ENCODE measurements at places on chromosomes 1 and 21.
A peak's percentile ranks its signal among the peaks of the same experiment; 100 is the strongest.

DNA sequence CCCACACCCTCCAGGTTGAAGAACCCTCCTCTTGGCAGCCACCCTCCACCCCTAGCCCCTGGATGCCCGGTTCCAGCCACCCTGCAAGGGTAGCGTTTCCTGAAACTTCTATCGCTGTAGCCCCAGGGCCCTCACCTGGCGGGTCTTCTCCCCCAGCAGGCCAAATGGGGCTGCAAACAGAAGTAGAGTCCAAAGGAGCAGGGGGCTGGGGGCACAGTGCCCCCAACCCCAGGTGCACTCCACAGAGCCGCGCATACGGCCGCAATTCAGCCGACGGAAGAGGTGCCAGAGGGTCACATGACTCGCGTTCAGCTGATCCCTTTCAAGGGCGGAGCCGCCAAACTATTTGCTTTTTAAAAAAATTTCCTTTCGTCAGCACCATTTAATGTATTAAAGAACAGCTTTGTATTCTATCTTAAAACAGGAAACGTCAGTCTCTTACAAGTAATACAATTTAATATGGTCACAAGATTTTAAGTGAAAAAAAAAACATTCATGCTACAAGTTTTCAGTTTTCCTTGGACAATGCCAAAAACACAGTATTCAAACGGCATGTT lies at the start of gene GLMP:
Gene GLMP, minus strand, starts transcription at position 289 of the 557 bp plus-strand sequence. Its CDS starts 34 bp downstream, at position 255.
- peak; percentile 64 for DNase-seq

- DNase-seq = no peak
Measured at GRCh38 chr1:202689493-202690342, 20.5 kb downstream of the SYT2 start.

DNA sequence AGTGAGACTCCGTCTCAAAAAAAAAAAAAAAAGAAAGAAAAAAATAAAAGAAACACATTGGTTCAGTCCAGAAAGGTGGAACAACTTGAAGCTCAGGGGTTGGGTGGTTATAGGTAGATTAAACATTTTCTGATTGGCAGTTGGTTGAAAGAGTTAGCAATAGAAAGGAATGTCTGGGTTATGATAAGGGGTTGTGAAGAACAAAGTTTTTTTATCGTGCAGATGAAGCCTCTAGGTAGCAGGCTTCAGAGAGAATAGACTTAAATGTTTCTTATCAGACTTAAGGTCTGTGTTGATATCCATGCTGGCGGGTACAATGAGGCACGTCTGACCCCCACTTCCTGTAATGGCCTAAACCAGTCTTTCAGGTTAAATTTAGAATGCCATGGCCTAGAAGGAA lies 45.0 kb upstream of the PDE9A start:
- DNase-seq = no peak

GRCh38 chr21:40733024-40733397 lies 113.9 kb downstream of the DSCAM start:
- DNase-seq = no peak

GRCh38 chr1:234954613-234955012 lies 174.0 kb downstream of the TOMM20 start:
- no peak for DNase-seq

GRCh38 chr1:38009088-38009840 lies 3.3 kb upstream of the UTP11 start:
- DNase-seq = peak; percentile 87

- no peak for DNase-seq
Measured at GRCh38 chr1:83515578-83516154, 483.3 kb downstream of the TTLL7 start.

- no peak for DNase-seq
Measured at GRCh38 chr1:165699577-165699976, 1.2 kb upstream of the ALDH9A1 start.

DNA sequence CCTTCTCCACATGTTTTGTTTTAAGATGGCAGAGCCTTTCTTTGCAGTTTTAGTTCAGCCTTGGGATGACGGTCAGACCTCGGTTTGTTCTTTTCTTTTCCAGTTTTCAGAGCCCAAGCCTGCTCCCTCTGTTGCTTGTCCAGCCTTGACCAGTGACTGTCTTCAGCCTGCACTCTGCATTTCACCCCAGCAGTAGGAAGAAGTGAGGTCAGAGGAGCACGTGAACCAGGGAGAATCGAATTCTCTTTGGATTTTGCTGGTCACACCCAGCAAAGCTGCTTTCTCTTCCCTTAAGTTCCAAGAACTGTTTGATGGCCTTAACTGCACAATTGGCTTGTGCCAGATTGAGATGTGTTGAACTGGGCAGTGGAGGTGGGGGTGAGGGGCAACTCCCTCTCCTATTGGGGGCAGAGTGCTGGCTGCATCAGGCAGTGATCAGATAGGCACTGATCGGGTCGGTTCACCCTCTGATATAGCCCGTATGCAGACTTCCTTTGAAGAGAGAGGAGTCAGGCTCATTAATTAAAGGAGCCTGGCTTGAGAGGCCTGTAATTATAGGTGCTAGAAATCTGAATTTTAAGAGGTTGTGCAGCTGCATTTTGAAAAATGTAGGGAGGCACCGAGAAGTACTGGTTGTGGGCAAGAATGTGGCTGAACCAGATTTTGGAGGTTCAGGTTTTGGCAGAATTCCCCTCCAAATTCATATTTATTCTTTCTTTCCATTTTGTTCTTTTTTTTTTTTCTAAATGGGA lies 42.4 kb downstream of the PEX14 start:
- DNase-seq = no peak

Measured in Daoy (cell line).